ENCODE measurements at places on chromosomes 6 and 20.

GRCh38 chr6:170253910-170254269 lies 37.0 kb downstream of the DLL1 start:
- no peak for DNase-seq

GRCh38 chr6:79630380-79630882 lies 698 bp upstream of the SH3BGRL2 start:
- no peak for DNase-seq

DNA sequence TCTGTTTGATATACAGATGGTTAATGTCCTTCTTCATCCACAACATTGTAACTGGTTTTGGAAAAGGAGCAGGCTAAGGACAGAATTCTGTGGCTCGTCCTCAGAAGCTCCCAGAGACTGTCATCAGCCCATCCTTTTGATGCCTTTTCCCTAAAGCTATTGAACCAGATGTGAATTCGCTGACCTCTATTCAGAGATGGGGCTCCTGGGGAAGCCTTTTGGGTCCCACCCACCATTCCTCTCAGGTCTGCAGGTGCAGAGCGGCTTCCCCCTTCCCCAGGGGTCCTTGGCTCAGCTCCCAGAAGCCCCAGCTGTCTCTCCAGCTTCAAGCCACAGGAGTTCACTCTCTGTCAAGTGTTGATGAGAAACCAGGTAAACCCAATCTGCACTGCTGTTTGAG lies 191.7 kb downstream of the SMOC2 start:
- DNase-seq, result no peak

- DNase-seq, result no peak
These were observed 87.0 kb downstream of the TBC1D7 start for GRCh38 chr6:13241364-13241763.

DNA sequence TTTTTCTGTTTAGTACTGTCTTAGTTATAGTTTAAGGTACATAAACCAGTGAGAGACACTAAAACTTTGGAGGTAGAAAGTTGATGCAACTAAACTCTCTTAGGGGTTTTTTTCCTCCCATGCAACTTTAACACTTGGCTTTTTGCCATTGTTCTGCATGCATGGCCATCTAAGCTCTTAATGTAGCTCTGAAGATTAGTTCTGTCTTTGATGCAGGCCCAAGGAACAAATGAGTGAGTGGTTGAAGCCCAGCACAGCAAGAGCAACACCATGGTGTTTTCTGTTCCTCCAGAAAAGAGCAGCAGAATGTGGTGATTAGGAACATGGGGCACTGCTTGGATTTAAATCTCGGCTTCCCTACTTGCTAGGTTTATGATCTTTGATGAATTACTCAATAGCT lies 89.3 kb downstream of the L3MBTL3 start:
- DNase-seq, result no peak
